ENCODE measurements at places on chromosomes 5 and 9.

DNA sequence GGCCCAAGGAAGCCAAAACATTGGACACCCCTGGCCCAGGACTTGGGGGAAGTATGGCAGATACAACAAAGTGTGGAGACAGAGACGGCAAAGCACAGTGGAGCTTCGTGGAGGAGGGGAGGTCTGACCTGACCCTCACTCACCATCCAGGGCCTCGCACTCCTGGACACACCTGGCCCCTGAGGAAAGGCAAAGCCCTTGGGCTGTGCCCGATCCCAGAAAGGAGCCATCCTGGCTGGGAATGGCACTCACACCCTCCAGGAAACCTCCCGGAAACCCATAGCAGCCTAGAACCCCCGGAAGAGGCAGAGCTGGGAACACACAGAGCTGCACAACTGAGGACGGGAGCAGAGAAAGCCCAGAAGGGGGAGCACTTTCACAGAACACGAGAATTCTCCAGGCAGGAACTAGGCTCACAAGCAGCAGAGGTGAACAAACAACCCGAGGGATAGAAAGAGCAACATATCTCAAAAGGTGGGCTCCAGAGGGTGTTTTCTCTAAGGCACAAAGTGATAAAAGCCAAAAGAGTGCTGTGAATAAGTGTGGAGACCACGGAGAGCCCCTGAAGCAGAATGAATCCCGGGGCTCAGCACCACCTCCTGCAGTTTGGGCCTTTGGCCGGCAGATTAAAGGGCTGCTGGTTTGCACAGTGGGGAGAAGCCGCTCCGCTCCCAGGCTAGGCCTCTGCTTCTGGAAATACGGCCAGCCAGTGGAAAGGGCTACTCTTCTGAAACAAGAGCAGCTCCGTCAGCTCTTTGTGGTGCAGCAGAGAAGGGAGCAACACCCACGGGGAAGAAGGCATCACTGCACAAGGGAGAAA, 108.2 kb downstream of the UBE2R2 start:
- no peak for DNase-seq

GRCh38 chr5:1033178-1033577, 24.6 kb downstream of the NKD2 start:
- DNase-seq, result no peak

DNA sequence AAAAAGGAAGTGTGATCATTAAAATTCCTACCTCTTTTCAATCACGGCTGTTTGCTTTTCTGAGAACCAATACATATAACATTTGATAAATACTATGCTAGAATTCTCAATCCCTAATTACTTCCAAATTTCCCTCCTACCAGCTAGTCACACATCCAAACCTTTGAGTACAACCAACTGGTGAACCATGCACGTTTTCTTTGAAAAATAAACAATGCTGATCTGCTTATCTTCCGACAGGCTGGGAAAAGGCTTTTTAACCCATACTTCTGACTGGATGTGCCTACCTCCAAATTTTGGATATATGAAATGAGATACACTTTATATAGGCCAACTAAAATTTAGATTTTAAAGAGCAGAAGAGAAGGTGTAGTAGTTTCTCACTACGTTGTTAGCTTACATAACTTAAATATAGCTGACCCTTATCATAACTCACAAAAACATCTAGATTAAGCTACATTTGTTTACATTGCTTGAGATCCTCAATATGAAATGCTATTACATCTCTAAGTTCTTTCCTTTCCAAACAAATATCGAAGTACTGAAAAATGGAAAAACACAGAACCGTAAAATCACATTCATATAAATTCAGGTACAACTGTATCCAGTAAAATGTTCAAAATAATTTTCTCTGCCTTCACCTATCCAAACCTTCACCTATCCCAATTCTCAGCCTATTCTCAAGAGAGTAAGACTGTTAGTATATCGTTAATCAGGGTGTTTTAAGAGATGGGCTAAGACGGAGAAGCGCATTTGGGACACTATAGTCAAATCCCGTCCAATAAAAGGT, 2.1 kb downstream of the NR3C1 start:
- DNase-seq, result no peak

DNA sequence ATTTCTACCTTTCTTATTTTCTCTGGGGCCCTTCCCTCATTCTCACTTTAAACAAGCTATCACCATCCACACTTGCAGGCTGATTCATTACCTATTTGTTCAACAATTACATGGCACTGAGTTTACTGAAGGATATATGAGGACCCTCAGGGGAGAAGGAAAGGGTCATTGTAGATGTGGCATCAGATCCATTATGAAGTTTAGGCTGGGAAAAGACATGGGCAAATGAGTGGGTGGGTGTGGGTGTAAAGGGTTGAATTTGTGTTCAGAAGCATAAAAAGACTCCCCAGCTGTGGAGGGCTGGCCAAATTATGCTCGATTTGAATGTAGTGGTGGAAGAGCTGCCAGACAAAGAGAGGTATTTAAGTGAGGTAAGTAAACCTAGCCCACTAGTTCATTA, 55.9 kb upstream of the MTAP start:
- DNase-seq, result no peak

DNA sequence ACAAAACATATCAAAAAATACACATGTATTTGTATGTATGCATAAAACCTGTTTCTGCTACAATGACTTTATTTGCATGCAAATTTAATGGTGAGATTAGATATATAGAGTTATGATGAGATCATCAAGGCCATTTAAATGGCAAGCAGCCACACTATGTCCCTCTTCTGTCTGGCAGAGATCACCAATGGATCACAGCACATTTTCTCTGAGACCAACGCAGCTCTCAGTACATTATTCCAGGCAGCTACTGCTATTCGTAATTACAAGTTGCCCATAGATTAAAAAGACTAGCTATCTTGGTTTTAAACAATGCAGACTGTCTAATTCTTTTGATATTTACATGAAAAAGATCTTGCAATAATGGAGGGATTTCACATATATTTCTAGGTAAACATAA, 629.5 kb downstream of the PDE4D start:
- no peak for DNase-seq

- no peak for DNase-seq
These were observed 6.9 kb downstream of the RHOBTB3 start for GRCh38 chr5:95738072-95738471.

Data from activated CD8-positive, alpha-beta memory T cell treated with anti-CD3 and anti-CD28 coated beads for 1 hour (primary cell).